Caki2 (cell line): ENCODE measurements at places on chromosomes 13 and 19.

- DNase-seq, result no peak
Observed at GRCh38 chr19:14786421-14786851, 8.1 kb upstream of the ADGRE2 start.

- no peak for DNase-seq
Observed at GRCh38 chr19:17184371-17184841, 30.8 kb upstream of the USE1 start.

DNA sequence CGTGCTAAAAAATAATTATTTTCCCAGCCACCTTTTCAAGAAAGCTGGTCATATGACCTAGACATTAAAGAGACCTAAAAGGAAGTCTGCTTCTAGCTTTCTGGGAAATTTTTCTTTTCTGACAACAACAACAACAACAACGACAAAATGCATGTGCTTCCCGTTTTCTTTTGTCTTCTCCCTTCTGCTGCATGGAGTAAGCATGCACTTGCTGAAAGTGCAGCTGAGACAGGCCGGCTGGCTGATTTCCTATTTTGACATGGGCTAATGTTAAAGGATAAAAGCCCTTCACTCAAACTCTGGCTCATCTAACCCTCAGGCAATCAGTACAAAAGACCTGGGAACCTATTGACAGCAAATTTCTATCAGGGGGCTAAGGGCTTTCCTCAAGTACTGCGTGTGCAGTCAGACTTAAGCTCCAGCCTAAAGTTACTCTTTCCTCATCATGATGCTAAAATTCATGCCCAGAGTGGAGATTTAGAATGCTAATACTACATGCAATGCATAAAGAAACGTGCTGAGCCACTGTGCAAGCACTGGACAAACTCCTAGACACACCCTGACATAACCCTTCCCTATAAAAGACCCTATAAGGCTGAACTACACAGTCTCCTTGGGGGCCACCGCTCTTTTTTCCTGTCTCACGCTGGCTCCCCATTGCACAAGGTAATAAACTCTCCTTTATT is 811.1 kb downstream of the UQCRFS1 start:
- no peak for DNase-seq

- DNase-seq, result no peak
Observed at GRCh38 chr13:104473936-104474335, 1407.7 kb upstream of the SLC10A2 start.

GRCh38 chr13:89115307-89115706 is 1444.1 kb downstream of the SLITRK5 start:
- DNase-seq, result no peak

- DNase-seq, result no peak
Observed at GRCh38 chr13:61052175-61052574, 363.5 kb downstream of the PCDH20 start.

GRCh38 chr13:113059891-113060290 is 45.7 kb upstream of the F7 start:
- DNase-seq, result no peak

DNA sequence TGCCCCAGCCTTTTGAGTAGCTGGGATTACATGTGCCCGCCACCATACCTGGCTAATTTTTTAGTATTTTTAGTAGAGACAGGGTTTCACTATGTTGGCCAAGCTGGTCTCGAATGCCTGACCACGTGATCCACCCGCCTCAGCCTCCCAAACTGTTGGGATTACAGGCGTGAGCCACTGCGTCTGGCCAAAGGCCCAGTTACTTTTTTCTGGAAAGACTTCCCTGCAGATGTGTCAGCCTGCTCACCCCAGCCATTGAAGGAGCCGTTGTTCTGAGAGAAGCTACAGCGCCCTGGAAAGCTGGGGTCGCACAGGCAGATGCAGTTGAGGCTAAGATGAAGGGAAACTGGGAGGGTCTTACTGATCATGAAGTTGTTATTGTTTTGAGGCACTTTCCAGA is 7.9 kb upstream of the ZNF626 start:
- no peak for DNase-seq

DNA sequence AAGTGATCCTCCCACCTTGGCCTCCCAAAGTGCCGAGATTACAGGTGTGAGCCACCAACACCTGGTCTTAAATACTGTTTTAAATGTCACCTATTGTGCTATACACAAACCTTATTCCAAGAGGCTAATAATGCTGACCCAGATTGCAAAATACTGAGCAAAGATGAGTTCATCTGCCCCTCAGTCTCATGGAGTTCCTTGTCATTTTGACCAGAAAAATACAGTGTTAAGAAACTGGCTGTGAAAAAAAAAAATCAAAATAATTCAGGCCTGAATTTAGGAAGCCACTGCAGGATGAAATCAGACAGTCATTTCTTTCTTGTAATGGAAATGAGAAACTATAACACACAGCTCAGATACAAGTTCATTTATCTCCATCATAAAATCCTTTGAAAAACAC is 59.9 kb downstream of the TBC1D4 start:
- no peak for DNase-seq

GRCh38 chr19:33263325-33264023 is 37.8 kb upstream of the SLC7A10 start:
- no peak for DNase-seq

- DNase-seq, result no peak
Observed at GRCh38 chr13:35600137-35600536, 123.6 kb upstream of the MAB21L1 start.

DNA sequence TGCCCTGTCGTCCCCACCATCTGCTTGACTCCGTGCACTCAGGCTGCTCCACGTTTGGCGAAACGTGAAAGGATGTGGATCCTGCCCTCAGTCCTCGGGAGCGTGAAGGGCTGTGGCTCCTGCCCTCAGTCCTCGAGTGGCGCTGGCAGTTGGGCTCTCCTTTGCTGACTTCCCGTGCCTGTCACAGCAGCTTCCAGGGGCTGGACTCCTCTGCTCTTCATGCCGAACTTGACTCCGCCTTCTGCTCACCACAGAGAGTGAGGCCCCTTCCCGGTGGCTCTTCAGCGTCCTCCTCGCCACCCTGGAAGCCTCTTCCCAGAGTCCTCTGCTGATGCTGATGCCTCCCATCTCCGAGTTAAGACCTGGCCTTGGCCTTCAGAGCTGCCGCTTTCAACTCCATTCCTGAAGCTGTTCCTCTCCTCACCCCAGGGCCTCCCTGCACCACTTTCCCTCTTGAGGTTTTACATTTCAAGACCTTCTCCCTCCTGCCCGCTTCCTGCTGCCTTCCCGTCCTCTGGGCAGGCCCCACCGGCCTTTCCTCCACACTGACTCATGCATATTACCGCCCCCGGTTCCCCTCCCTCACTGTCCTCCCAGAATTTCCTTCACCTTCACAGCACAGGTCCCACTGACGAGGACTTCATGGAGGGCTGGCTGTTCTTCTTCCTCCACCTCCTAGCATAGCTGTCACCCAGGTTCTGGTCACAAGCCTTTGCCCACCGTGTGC is 111.7 kb downstream of the SHISA2 start:
- DNase-seq, result no peak

DNA sequence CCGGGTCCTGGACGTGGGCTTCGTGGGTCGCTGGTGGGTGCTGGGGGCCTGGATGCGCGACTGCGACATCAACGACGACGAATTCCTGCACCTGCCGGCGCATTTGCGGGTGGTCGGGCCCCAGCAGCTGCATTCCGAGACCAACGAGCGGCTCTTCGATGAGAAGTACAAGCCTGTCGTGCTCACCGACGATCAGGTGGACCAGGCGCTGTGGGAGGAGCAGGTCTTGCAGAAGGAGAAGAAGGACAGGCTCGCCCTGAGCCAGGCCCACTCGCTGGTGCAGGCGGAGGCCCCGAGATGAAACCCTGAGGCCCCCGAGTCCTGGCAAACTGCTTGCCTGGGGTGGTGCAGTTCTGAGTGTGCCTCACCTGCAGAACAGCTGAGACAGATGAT is 787 bp downstream of the TIMM29 start:
- DNase-seq, result no peak

- DNase-seq, result no peak
Observed at GRCh38 chr13:58160980-58161379, 529.4 kb downstream of the PCDH17 start.

- DNase-seq, result no peak
Observed at GRCh38 chr13:112575675-112576074, 12.3 kb downstream of the TUBGCP3 start.

- DNase-seq, result no peak
Observed at GRCh38 chr13:34412295-34412694, 529.8 kb upstream of the NBEA start.

DNA sequence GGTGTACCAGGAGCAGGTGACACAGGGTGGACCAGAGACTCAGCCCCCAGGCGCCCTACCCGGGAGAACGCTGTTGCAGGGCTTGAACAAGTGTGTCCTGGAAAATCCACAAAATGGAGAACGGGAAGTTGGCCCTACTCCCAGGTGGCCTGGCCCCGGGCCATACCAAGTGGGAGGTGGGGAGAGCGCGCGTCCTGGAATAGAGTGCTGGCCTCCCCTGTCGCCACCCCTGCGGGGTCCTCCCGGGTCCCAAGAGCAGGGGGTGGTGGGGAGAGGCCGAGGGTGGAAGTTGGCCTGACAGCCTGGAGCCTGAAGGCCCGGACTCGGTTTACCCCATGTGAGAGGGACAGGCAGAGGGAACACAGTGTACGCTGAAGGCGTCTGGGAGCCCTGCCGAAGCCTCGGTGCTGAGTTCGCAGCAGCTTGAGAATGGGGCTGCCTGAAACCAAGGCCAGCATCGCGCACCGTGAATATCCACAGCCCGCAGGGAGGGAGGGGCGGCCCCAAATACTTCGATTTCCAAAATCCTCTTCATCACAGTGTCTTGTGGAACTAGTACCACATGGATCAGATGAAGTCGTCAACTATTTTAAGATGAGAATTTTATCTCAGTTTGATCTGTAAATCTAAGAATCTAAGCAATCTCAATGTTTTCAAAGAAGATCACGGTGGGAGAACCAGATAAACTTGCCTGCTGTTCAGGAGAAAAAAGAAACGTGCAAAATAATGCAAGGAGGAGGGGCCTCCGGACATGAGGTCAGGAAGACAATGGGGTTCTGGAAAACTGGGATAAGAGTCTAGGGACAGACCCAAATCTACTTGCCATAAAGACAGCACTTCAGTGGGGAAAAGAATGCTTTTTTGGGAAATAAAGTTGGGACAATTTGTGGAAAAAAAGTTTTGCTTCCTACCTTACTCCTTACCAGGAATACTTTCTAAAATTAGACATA is 10.4 kb upstream of the KLF16 start:
- no peak for DNase-seq

DNA sequence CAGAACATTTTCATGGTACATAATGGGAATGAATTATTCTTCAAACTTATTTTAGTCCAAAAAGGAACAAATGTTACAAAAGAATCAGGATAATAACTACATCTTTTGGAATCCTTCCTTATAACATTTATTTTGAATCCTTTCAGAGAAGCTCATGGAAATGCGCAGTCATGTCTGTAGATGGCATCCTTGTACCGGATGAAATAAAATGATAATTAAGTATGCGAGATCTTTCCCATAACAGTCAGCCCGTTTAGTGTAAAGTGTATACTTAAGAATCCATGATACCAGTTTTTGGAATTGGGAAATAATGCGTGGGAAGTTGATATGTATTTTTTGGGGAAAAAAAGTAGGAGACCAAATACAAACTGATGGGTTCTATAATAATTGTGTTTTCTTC is 418.8 kb downstream of the GPC5 start:
- peak; percentile 2 for DNase-seq

- DNase-seq, result no peak
Observed at GRCh38 chr13:74794147-74794546, 659.9 kb upstream of the KLF12 start.

- DNase-seq, result no peak
Observed at GRCh38 chr19:3810708-3811355, 24.7 kb upstream of the MATK start.

DNA sequence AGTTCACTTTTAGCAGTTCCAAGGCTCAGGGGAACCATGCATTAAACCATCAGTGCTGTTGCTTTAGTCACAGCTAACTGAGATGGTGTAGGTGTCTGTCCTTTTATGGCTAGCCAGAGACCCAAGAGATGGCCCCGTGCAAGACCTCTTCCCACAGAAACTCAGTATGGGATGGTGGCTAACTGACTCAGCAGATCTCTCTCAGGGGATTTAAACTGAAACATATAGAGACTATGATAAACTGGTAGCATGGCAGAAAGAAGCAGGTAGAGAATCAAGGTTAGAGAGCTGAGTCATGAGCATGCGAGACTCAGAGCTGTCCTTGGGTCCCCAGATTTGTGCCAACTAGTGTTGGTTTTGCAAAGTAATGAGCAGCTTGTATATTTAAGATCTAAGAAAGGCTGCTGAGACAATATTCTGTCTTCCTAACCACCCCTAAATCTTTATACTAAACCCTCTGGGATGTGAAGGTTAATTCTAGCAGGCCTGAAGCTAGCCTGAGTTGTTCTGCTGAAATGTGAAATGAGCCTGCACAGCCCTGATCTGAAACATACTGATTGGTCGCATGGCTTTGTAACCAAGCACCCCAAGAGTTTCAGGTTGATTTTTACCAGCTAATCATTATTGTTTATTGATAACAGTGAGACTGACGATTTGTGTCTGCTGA is 6.5 kb upstream of the SCEL start:
- no peak for DNase-seq

GRCh38 chr19:5772416-5772815 is 12.1 kb downstream of the PRR22 start:
- no peak for DNase-seq

DNA sequence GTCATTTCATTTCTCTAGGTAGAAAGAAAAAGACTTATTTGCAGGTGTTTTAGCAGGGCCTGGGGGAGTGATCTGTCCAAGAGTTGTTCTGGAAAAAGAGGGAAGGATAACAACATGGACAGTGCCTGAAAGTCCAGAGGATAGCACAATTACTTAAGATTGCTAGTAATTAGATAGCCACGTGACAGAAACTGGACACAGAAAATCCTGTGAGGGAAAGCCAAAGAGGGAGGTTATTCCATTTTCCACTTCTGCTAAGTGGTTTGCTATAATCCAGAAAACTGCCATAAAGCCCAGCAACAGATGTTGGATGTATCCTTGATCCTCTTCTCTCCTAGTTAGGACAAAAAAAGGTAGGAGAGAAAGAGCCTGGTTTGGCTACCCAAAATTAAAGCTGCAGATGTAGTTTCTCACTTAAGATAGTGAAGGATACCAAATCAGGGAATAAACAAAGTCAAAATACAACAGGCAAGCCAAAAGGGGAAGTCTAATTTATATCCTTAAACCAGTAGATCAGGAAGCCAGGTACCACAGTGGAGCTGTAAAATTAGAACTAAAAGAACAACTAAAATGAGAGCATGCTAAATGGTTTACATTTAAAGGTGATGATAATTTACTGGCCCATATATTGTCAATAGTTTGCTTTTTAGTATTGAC is 140.2 kb downstream of the VWA8 start:
- DNase-seq, result no peak

- peak; percentile 74 for DNase-seq
Observed at GRCh38 chr19:17450264-17451075, 2.0 kb upstream of the TMEM221 start.

DNA sequence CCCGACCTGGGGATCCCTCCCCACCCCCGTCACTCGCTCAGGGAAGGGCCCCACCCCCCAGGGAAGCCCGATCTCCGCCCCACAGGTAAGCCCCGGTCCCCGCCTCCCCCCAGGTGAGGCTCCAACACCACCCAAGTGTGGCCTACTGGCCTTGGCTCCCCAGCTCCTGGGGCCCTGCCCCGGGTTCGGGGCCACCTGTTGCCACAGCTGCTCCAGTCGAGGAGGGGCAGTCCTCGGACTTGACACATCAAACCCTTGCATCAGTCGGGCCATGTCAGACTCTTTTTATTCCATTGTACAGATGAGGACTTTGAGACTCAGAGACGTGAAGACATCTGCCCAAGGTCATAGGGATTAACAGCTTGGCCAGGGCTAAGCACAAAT is 512 bp downstream of the CC2D1A start:
- DNase-seq, result no peak

- no peak for DNase-seq
Observed at GRCh38 chr19:44540736-44541135, 11.3 kb upstream of the CEACAM20 start.

- DNase-seq, result peak; percentile 47
Observed at GRCh38 chr13:109781384-109782065, 4.9 kb downstream of the IRS2 start.
